ENCODE measurements at places on chromosomes 5 and 9.

GRCh38 chr5:179142434-179143198, 82.4 kb downstream of the ZNF354C start:
- no peak for DNase-seq

GRCh38 chr5:88745093-88745696, 137.8 kb downstream of the MEF2C start:
- no peak for DNase-seq

DNA sequence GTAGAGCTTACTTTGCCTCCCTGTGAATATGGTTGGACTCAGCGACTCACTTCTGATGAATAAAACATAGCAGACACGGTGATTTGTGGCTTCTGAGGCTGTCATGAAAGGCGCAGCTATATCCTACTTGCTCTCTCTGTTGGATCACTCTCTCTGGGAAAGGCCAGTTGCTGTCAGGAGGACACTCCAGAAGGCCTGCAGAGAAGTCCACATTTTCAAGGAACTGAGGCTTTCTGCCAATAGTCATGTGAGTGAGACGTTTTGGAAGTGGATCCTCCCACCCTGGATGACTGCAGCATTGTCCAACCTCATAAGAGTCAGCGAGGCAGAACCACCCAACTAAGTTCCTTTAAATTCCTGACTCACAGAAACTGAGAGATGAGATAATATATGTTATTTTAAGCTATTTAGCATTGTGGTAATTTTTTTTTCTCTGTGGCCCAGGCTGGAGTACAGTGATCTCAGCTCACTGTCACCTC, 156.0 kb upstream of the MAST4 start:
- no peak for DNase-seq

GRCh38 chr9:71746758-71747125, 21.6 kb downstream of the CEMIP2 start:
- no peak for DNase-seq

GRCh38 chr9:98084396-98084795, 27.9 kb downstream of the NANS start:
- DNase-seq = no peak

- DNase-seq = no peak
Observed at GRCh38 chr5:129945028-129945427, 40.8 kb downstream of the CHSY3 start.

- no peak for DNase-seq
Observed at GRCh38 chr9:127065592-127065991, 56.8 kb downstream of the ANGPTL2 start.

GRCh38 chr9:94818178-94818541, 91.7 kb downstream of the AOPEP start:
- no peak for DNase-seq

GRCh38 chr9:137281345-137282116, 4.0 kb downstream of the TOR4A start:
- DNase-seq = no peak

DNA sequence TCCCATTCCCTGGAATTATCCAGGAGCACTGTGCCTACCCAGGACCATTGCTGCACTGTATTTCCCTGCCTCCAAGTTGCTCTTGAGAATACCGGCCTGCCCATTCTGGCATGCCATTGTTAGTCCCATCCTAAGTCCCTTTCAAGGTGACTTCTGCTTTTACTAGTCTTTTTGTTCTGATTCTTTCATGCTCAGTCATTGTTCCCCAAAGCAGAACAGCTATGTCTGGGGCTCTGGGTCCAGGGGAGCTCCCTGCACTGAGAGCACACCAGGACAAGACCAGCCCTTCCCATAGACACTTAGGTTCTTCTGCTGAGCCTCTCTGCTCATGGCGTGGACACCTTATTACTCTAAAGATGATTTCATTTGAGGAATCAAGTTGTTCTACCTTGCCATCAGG, 388.9 kb upstream of the KLF4 start:
- no peak for DNase-seq

GRCh38 chr5:139756971-139757370, 38.6 kb upstream of the PSD2 start:
- no peak for DNase-seq

- DNase-seq = no peak
Observed at GRCh38 chr5:142970440-142971030, 200.4 kb downstream of the ARHGAP26 start.

DNA sequence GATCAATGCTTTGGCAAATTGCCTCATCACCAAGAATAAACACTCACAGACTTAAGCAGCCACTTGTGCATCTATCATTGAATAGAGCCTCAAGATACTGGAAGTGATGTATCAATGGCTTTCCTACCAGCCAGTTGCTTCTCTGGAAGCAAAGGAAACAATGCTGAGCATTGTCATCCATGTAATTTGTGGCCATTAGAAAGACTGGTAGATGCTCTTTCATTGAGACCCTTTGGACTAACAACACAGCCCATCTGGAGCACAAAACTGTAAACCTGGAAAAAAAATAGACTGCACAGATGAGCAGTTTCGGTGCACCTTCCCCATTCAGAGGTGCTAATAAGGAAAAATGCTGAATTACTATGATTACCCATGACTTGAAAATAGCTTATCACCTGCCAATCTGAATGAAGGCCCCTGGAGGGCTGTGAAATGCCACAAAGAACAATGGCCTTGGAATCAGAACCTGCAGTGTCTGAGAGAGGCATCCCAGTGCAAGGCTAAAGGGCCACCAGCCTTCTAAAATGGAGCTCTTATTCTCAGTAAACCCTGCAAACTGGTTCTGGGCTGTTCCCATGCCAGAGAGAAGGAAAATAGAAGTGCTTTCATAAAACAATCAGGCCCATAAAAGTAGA, 127.5 kb downstream of the RFK start:
- DNase-seq = no peak

DNA sequence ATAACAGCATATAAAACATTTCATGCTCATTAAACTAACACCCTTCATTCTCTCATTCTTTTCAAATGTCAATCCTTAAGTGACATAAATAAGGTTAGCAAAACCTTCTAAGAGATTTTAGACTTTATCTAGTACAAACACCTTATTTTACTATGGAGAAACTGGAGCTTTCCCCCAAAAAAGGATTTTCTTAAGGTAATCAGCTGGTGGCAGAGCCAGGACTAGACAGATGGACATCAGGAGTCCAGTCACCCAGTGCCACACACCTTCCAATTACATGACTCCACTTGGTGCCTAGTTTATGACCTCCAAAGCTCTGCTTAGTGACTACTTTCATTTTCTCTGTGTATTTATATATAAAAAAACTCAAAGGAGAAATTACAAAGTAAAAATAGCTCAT, 70.2 kb downstream of the HTR4 start:
- no peak for DNase-seq

- no peak for DNase-seq
Observed at GRCh38 chr9:80775530-80775929, 913.8 kb downstream of the TLE1 start.

DNA sequence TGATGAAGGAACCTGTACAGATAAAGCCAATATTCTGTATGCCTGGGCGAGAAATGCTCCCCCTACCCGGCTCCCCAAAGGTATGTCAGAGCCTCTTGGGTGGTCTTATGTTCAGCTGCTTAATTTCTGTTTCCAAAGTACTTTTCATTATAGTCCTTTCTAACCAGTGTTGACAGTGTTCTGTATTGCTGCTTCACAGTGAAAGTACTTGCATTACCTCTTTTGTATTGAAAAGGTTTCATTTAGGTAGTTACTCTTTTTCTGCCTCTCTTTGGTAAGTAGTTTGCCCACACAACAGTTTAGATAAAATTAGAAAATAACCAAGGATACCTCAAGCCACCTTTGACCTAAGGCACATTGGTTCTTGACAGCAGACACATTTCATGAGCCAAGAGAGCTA, 169.9 kb downstream of the PAM start:
- DNase-seq = no peak

- DNase-seq = no peak
Observed at GRCh38 chr9:86352440-86353077, 1.7 kb downstream of the TUT7 start.

DNA sequence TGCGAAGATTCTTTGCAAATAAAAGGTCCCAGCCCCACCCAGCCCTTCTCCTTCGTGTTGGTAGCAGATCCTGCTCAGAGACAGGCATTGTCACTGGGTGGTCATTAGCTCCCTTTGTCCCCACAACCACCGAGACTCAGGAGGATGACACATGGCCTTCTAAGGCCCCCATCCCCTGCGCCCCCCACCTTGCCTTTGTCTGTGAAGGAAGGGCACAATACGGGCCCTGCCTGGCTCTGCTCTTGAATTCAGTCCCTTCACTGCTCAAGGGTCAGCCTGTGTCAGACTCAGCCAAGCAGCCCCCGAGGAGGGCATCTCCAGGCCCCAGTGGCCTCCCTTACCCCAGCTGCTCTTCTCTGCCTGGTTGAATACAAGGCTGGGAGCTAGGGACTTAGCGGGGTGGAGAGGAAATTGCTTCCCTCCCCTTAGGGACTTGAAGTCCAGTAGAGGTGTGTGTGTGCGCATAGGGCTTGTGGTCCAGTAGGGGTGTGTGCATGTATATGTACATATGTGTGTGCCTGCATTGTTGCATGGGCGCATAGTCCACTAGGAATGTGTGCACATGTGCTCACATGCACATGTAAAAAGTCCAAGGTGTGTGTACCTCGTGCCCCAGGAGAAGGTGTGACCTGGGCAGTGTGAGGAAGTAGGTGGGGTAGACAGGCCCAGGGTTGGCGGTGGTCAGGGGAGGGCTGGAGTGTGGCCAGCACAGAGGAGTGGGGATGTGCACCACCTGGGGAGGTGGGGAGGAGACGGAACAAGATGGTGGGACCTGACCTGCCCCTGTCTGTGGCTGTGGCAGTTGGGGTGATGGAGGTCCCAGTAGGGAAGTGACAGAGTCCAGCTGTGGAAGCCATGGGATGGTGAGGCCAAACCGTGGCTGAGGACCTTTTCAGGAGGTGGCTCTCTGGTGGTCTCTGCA, 59.1 kb downstream of the PHF2 start:
- no peak for DNase-seq

- no peak for DNase-seq
Observed at GRCh38 chr5:127941646-127942045, 141.9 kb upstream of the SLC12A2 start.

DNA sequence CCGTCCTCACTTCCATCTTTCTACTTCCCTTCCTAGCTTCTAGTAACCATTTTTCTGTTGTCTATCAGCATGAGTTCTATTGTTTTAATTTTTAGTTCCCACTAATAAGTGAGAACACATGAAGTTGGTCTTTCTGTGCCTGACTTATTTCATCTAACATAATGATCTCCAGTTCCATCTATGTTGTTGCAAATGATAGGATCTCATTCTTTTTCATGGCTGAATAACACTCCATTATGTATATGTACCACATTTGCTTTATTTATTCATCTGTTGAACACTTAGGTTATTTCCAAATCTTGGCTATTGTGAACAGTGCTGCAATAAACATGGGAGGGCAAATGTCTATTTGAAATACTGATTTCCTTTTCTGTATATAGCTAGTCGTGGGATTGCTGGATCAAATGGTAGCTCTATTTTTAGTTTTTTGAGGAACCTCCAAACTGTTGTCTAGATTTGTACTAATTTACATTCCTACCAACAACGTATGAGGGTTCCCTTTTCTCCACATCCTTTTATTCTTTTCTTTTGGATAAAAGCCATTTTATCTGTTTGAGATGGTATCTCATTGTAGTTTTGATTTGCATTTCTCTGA, 50.3 kb downstream of the NSD1 start:
- no peak for DNase-seq

GRCh38 chr9:19464061-19464763, 55.4 kb downstream of the ACER2 start:
- DNase-seq = no peak

DNA sequence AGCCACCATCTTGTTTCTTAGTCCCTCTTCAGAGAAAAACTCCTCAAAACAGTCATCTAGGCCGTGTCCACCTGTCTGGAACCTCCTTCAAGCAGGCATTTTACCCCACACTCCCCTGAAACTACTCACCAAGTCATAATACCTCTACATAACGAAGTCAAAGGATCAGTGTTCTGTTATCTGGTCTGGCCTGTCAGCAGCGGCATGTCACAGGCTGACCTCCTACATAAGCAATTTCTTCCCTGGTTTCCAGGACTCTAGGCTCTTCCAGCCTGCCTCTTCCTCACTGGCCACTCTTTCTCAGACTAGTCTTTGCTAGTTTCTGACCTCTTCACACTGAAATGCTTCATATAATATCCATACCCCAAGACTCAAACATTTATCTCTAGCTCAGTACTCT, 72.2 kb downstream of the SPTLC1 start:
- DNase-seq = no peak

GRCh38 chr5:37825334-37825915, 14.4 kb downstream of the GDNF start:
- DNase-seq = no peak

- DNase-seq = no peak
Observed at GRCh38 chr5:35832762-35833161, 23.9 kb upstream of the IL7R start.

GRCh38 chr5:6748142-6748541, 34.9 kb downstream of the TENT4A start:
- DNase-seq = no peak

DNA sequence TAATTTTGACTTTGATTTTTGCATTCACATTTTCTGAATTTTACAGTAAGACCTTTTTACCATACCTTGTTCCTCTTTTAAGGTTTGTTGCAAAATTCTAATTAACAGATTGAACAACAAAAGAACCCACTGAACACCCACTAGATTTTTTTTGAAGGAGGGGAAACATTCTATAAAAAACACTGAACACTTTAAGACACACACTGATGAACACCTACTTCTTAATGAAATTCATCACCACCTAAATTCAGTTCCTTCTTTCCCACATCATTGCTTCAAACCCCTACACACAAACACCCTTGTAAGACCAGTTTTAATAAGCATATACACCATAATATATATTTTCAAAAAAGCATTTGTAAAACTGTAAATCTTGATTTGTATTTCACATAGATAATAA, 559.0 kb upstream of the MEF2C start:
- no peak for DNase-seq

- DNase-seq = no peak
Observed at GRCh38 chr9:80867731-80868130, 821.6 kb downstream of the TLE1 start.

- no peak for DNase-seq
Observed at GRCh38 chr9:37565661-37566618, 10.2 kb downstream of the FBXO10 start.

DNA sequence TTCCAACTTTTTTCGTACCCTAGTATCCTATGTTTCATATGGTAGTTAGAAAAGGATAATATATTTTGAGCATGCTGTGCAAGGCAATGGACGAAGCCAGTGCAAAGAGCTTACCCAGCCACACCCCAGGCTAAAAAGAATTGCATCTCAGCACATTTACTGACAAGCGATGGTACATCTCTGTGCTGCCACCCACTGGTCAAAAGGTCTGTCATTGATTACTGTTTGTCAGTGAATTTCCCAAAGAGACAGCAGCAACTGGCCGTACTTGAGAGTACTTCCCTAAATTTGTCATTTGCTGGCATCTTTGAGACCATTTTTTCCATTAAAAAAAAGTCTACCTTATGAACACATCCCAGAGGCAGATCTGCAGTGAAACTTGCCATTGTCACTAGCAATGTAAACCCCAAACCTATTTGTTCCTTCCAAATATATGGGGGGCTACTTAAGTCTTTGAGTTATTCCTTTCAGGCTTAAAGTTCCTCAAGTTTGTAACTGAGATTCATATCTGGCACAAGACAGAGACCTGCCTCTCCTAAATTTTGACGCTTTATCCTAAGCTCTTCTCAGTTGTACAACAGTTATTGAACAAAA, 184.3 kb downstream of the CTNND2 start:
- no peak for DNase-seq

- no peak for DNase-seq
Observed at GRCh38 chr5:146018514-146019375, 82.4 kb downstream of the SH3RF2 start.
